A549 treated with dexamethasone at 1 μM for 4 hours (cell line): ENCODE measurements at places on chromosomes 12 and 14. TPM values are rescaled to one million over a fixed set of nuclear protein-coding genes. Genes with fewer than 3 reads are reported as not detected.

Gene TEX52
- not detected in 5 replicates for total RNA-seq

Gene PROX2
- total RNA-seq = not detected in 5 replicates

Gene RPL36AL
- 409 to 557 TPM (median 413 TPM) in 5 replicates for total RNA-seq

Gene SYCP3
- total RNA-seq = 0.04 to 0.16 TPM (median 0.09 TPM) in 4 of 5 replicates, not detected in the other
